HFF-Myc (cell line): ENCODE measurements at places on chromosomes 16 and 17.
A peak's percentile ranks its signal among the peaks of the same experiment; 100 is the strongest.

GRCh38 chr16:17083628-17084027 is 387.1 kb downstream of the XYLT1 start:
- DNase-seq = no peak

DNA sequence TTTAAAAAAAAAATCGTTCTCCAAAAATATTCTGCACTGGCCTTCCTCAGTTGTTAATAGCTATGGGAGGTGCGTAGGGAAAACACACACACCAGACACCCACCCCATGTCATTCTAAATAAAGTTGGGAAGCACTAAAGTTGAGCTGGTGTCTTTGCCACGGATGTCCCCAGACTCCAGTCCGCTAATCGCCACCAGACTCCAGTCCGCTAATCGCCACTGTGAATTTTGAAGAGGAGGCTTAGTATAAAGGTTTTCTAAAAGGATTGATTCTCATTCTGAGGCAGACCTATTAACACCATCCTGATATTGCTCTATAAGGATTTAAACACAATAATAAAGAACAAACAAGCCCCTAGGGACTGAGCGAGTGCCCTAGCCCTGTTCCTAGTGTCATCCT is 22.7 kb upstream of the CPSF4L start:
- DNase-seq = no peak

GRCh38 chr17:32609884-32610650 is 123.3 kb downstream of the CDK5R1 start:
- DNase-seq = no peak

- no peak for DNase-seq
These were observed 371.5 kb downstream of the SEC14L1 start for GRCh38 chr17:77512062-77512946.

GRCh38 chr17:76997981-76998531 is 129.9 kb downstream of the MGAT5B start:
- DNase-seq = no peak

GRCh38 chr16:79599837-79600637 is 500 bp downstream of the MAF start:
- DNase-seq = no peak

DNA sequence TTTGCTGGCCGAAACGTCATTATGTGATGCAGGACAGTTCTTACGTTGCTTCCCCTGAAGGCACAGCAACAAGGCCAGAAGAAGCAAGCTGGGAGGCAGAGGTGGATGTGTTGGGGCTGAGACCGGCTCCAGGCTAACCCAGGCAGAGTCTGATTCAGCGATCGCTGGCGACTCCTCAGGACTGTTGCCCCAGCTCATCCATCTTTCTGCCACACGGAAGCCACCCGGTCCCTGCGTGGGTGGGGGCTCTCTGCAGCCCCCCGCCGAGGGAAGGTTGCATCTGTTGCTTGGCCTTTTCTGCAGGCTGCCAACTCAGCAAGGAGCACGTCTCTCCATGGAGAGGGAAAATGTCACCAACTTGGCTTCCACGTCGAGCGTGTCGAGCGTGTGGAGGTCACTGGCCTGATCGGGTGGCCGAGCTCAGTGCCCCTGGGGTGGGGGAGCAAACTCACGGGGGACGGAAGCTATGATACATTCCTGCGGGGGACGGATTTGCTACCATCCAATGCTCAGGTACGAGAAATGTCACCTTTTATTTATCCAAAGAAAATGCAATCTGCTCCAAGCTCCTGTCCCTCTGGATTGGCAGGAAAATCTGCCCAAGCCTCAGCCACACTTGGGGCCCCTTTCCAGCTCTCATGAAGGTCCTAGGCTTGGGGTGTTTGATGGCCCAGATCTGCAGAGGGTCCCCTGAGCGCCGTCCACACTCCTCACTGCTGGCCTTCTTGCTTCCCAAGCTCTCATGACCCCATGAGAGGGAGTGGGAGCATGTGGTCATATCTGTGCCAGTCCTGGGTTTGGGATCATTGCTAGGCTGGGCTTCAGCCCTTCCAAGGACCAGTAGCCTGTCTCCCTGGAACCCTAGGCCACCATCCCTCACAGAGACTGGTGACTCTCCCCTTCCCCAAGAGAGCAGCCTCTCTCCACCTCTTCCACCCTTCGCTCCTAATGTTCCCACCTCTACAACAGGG is 69.4 kb downstream of the RPH3AL start:
- no peak for DNase-seq

- DNase-seq = no peak
These were observed 17.4 kb downstream of the NF1 start for GRCh38 chr17:31112001-31112661.

GRCh38 chr16:69286941-69287713 is 24.0 kb upstream of the VPS4A start:
- peak; percentile 58 for DNase-seq

- DNase-seq = no peak
These were observed 4.7 kb downstream of the CDH15 start for GRCh38 chr16:89176147-89176690.

- no peak for DNase-seq
These were observed 7.1 kb downstream of the FBRS start for GRCh38 chr16:30665155-30665829.

GRCh38 chr16:78823027-78823426 is 723.6 kb downstream of the WWOX start:
- no peak for DNase-seq

- DNase-seq = no peak
These were observed 37.5 kb upstream of the BHLHA9 start for GRCh38 chr17:1232786-1233185.

DNA sequence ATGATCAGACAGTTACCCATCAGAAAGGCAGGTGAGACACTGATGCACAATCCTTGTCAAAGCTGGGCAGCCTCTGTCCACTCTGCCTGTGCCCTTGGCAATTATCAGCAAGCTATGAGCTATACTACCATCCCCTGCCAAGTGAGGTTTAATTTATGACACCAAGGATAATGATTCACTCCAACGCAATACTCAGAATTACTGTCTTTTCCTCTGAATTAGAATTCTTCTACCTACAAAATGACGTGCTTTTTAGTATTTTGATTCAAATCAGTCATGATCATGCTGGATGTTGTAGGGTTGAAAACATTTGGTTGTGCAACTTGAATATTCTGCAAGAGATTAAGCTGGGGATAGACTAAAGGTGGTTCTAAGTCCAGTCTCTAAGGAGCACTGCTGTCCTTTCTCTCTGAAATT is 116.8 kb upstream of the SOX9 start:
- DNase-seq = no peak

- DNase-seq = no peak
These were observed 282.5 kb upstream of the SALL1 start for GRCh38 chr16:51433599-51433998.

DNA sequence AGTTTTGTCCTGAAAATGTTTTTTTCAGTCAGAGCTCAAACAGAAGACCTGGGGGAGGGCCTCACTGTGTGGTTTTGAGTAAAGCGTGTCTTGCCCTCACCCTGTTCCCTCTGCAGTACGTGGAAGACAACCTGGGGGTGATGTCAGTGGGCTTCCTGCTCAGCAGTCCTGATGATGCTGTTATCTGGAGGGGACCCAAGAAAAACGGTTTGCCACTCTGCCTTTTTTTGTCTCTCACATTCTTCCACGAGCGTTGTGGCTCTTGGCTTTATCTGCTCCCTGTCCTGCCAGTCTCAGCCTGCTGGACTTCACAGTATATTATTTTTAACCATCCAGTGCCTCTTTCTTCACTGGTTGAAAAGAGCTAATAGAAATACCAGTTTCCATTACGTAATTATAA is 12.9 kb downstream of the NUBP1 start:
- DNase-seq = no peak

- DNase-seq = no peak
These were observed 25.3 kb downstream of the BFAR start for GRCh38 chr16:14658063-14658462.

- DNase-seq = no peak
These were observed 180.2 kb downstream of the MSI2 start for GRCh38 chr17:57436565-57436964.

DNA sequence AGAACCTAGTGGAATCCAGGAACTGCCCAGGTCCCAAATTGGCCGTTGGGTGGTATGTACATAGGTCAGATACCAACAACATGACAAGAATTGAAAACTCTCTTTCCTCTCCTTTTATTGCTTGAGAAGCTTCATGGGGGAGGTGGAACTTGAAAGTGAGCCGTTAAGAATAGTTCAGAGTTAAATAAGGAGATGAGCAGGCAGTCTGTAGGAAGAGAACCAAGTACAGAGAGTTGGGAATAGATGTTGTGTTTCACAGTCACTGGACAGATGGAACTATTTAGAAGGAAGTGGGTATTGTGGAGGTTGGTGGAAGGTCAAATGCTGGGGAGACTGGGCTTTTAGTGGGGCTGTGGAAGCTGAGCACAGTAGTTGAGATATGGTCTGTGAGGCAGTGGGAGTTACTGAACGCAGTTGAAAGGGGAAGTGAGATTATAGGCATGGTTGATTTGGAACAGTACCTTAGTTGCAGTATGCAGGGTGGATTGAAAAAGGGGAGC is 26.4 kb downstream of the ARHGAP44 start:
- no peak for DNase-seq

GRCh38 chr16:28879261-28879840 is 1.1 kb downstream of the ATP2A1 start:
- no peak for DNase-seq

DNA sequence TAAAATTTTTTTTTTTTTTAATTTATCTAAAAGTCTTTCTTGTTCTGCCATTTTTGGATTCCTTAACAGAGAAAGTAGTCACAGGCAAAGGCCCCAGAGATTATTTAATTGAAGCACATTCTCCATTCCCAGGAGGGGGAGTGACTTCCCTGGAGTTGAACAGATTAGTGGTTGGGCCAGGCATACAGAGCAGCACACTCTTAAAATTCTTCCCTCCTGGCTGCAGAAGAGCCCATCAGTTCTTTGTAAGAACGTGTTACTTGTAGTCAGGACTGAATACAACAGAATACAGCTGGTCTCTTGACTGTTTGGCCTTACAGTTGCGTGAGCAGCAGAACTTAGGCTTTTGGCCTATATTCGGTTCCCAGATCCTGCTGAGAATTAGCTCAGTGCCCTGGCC is 1.8 kb downstream of the ALKBH5 start:
- DNase-seq = no peak

GRCh38 chr17:79747508-79748294 is 17.0 kb downstream of the ENPP7 start:
- DNase-seq = no peak

DNA sequence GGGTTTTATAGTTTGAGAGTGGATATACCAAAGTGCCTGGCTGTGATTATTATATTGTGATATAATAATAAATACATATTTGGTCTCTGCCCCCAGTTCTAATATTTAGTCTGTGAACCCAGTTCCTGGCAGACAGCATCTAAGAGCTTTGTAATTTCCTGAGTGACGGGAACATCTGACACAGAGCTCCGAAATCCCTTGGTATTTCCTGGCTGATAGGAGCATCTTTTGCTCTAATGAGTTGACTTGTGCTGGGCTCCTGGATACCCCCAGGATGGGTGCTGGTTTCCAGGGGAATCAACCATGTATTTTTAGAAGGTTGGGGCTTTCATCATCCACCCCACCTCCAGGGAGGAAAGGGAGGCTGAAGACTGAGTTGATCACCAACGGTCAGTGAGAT is 187.3 kb downstream of the CDH13 start:
- DNase-seq = no peak

- no peak for DNase-seq
These were observed 32.8 kb downstream of the DRC3 start for GRCh38 chr17:18005496-18005895.

DNA sequence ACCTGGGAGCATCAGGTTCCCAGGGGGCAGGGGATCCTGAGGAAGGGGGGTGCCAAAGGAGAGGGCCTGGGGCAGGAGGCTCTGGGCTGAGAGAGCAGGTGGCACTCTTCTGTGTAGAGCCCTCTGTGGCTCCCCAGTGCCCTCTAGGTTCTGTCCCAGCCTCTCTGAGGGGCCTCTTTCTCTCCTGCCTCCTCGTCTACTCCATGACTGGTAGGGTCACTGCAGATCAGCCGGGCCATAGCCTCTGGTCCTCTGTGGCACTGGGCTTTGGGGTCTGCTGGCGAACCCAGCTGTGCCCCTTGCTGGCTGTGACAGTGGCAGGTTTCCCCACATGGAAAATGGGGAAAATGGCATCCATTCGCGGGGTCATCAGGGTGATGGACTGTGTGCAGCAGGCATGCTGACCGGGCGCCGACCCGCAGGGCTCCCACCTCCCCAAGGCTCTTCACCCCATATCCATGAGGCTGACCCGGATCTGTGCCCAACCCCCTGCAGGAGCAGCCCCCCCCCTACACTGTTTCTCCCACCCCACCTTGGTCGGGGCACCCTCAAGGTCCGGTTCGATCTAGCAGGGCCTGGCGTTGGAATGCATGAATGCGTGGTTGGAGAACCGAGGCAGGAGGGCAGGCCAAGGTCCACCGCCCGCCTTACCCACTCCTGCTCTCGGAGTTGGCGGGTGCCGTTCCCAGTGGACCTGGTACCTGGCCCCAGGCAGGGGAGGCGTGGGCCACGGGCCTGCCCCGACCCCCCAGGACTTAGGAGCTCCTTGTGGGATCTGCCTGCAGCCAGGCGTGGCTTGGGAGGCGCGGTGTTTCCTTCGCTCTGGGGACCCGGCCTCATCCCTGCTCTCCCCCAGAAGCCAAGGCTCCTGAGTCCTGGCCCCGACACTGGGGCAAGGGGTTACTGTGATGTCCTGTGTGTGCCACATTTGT is 6.5 kb downstream of the GLIS2 start:
- DNase-seq = no peak

GRCh38 chr16:76932541-76933211 is 258.3 kb upstream of the MON1B start:
- DNase-seq = no peak

DNA sequence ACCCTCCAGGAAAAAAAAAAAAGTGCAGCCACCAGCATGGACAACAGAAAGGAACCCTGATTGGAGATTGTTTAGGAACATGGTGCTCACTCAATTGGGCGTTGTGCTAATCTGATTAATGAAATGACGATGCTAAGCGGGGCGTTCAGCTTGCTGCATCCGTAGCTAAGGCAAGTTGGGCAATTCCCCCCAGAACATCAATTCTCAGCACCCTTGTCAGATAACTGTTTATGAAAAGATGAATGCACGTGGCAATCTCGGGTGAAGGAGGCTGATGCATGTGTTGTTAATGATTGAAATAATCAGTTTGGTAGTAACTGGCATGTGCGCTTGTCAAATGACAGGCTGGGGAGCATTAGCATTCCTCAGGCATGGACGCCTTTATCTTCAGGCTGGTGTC is 57.0 kb downstream of the HS3ST3A1 start:
- no peak for DNase-seq

DNA sequence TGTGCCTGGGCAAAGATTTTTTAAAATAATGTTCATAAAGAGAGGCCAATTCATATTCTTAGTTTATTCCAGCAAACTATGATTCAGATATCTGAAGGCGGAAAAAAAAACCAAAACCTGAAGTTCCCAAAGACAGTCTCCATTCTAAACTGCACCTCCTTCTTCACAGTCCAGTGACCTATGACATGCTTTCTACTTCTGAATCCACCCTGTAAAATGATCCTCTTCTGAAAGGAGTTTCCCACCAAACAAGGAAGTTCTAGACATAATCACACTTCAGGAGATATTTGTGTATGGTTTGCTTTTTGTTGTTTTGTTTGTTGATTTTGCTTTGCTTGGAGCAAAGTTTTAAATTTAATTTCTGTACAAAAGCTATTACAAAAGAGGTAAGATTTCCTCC is 12.9 kb upstream of the CHST4 start:
- no peak for DNase-seq
